ENCODE measurements at places on chromosomes 6 and 20. TPM values are rescaled to one million over a fixed set of nuclear protein-coding genes. Genes with fewer than 3 reads are reported as not detected.

The FBXO30 gene
- total RNA-seq, result 14.1 TPM

The HLA-DRB1 gene
- 28.7 TPM for total RNA-seq

The PKIB gene
- total RNA-seq, result not detected

The LRFN2 gene
- not detected for total RNA-seq

The SLC22A23 gene
- 2.6 TPM for total RNA-seq

The ZNF831 gene
- under 0.01 TPM for total RNA-seq

The ACTL10 gene
- 1.0 TPM for total RNA-seq

The SDC4 gene
- 4.2 TPM for total RNA-seq

The KCNQ2 gene
- 1.6 TPM for total RNA-seq

The LGSN gene
- total RNA-seq, result not detected

The HTR1B gene
- not detected for total RNA-seq
